CD4-positive, alpha-beta T cell treated with Interleukin-15 for 1 hour (primary cell): ENCODE measurements at places on chromosomes 3 and 15.
A peak's percentile ranks its signal among the peaks of the same experiment; 100 is the strongest.

- DNase-seq = no peak
Observed at GRCh38 chr15:89409184-89410038, 74.8 kb upstream of the POLG start.

- DNase-seq = peak; percentile 78
Observed at GRCh38 chr15:45048794-45049631, 26.0 kb downstream of the SORD start.

GRCh38 chr3:105368566-105369499, 2.1 kb downstream of the ALCAM start:
- DNase-seq = peak; percentile 83

GRCh38 chr3:157354722-157355121, 81.9 kb upstream of the PTX3 start:
- DNase-seq = no peak

GRCh38 chr15:45641374-45641781, 6.5 kb downstream of the SQOR start:
- DNase-seq = no peak

- no peak for DNase-seq
Observed at GRCh38 chr3:114333180-114333922, 39.5 kb downstream of the TIGIT start.

DNA sequence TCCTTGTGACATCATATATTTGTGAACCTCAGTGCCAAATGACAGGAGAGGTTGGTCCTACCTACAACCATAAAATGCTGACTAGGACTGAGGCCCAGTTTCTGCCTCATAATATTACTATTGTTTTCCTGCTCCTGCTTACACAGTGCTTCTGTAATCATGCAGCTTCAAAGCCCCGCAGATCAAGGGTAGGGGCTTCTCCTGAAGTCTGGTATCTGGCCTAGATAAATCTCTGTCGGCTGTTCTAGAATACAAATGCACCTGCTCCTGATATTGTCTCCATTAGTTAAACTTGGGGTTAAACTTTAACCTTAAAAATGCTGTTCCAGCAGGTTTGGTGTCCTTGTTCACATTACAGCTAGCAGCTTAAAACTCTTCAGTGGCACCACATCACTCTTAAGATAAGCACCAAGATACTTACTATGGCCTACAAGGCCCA, 552.4 kb downstream of the TUSC7 start:
- no peak for DNase-seq

DNA sequence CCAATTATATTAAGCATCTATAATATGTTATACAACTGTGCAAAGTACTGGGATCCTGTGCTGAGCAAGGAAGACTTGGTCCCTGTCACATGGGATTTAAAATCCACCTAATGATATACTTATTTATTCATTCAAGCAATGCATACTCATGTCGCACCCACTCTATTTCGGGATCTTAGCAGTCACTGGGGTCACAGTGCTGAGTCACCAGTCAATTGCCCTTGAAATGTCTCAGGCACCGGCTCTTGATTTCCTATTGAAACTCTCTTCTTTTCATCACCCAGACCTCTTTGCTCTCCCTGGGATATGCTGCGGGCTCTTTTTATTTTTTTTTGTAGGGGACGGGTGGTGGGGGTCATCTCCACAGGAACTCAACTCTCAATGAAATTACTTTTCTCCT, 194.5 kb upstream of the GAP43 start:
- DNase-seq = no peak

DNA sequence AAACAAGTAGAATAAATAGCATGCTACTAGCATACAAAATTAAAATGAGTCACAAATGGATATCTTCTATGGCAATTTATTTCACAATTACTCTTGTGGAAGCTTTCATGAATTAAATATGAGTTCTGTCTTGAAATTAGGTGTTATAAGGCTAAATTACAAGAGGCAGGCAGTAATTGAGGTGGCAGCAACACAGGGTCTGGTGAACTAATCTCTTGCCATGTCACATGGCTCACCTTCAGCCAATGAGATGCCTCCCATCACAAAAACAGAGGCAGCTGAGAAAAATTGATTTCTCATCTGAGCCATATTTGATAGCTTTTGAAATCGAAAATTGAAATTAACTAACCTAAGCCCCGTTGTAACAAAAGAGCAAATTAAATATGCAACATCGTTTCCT, 268.8 kb downstream of the NR2F2 start:
- no peak for DNase-seq

- DNase-seq = no peak
Observed at GRCh38 chr3:46381625-46382024, 10.9 kb downstream of the CCR5 start.

- no peak for DNase-seq
Observed at GRCh38 chr15:59283717-59284391, 77.2 kb downstream of the LDHAL6B start.

- no peak for DNase-seq
Observed at GRCh38 chr15:79475306-79475705, 43.2 kb downstream of the MINAR1 start.
